Stromal cell of bone marrow (primary cell): ENCODE measurements at places on chromosomes 7 and 10.

GRCh38 chr7:77627309-77627676 is 69.0 kb upstream of the RSBN1L start:
- no peak for DNase-seq

- DNase-seq, result no peak
Observed at GRCh38 chr10:126124668-126125349, 228.4 kb downstream of the FANK1 start.

DNA sequence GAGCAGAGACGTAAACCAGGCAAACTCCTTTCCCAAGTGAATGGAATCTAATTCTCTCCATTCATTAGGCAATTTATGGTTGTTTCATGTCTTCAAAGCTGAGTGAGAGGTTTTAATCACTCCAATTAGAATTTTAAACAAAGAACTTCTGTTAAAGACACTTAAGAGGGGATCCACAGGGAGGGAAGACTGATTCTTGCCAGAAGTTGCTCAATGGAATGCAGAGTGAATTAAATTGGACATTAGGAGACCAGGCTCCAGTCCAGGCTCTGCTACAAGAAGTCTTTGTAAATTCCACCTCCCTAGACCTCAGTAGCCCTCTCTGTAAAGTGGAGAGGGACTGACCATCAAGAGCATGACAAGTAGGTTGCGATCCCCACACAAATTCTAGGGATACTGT is 130.7 kb upstream of the TMEM72 start:
- DNase-seq, result no peak

DNA sequence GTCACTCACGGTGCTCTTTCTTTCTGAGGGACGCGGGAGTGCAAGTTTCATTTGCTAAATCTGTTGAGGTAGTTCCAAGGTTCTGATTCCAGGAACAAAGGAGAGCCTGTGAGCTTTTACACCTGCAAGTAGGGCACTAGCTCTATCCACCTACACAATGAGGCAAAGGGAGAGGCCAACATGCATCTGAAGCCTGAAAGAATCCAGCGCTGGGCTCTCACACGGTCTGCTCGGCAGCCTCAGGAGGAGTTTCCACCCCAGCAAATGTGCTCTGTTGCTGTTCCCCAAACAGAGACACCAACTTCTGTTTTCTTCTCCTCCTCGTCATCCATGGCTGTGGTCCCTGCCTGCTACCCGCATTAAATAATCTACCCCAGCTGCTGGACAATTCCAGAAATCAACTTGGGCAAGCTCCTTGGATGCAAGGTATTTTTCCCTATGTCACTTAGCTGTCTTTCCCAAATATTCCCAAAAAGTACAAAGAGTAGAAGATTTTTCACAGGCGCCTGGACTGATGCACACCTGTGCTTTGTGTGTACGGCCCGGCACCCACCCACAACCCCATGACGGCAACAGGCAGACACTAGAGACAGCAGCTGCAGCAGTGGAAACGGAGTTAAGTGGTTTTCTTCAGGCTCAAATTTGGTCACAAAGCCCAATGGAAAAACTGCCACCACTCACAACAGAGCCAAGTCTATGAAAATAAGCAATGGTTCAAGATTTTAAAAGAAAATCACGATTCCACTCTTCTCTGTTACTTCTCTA is 176.8 kb downstream of the ZMYND11 start:
- no peak for DNase-seq

GRCh38 chr7:94738071-94738470 is 82.1 kb upstream of the SGCE start:
- DNase-seq, result no peak

DNA sequence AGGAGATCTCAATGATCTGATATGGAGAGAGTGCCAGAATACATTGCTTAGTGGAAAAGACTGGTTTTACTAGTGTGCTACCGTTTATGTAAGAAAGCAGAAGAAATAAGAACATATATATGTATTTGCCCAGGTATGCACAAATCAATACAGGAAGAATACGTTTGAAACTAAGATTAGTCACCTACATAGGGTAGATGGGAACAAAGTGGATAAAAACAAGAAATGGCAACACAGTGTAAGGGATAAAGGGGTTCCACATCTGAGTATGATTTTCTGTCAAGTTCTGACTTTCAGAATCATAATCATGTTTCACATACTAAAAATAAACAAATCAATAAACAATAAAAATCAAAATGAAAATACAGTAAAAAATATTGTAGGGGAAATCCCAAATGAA is 148.6 kb upstream of the NAMPT start:
- DNase-seq, result no peak

- no peak for DNase-seq
Observed at GRCh38 chr7:3197567-3198213, 103.4 kb upstream of the SDK1 start.

DNA sequence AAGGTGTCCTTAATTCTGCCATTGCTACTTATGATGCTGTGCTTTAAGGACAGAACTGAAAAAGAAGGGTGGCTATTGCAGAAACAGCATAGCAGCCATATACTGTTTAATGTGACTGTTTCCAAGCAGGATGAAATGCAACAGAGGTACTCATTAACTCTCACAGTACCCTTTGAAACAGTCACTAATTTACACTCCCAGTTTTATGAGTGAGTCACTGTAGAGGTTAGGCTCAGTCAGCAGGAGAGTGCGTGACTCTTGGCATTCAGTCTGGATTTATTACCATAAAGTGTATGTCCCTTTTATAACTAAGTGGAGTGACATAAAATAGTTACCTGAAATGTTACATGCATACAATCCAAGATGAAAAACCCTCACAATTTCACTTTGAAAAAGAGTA is 27.7 kb downstream of the ALDH18A1 start:
- no peak for DNase-seq

DNA sequence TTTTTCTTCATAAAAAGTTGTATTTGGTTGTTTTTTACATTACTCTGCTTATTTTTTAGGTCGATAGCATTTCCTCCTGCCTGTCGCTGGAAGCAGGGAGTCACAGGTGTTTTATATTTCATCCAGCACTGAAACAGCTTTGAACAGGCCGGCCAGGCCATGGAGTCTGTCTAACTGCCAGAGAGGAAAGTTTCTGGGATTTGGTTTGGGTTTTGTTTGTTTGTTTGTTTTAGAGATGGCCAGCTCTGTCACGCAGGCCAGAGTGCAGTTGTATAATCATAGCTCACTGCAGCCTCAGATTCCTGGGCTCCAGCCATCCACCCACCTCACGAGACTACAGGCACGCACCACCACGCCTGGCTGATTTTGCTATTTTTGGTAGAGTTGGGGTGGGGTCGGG is 23.4 kb downstream of the PROSER2 start:
- DNase-seq, result no peak

- no peak for DNase-seq
Observed at GRCh38 chr7:100477871-100478267, 1.1 kb downstream of the TSC22D4 start.
